ENCODE measurements at places on chromosomes 1 and 21.

GRCh38 chr1:82044536-82044935, 243.8 kb downstream of the ADGRL2 start:
- no peak for DNase-seq

- no peak for DNase-seq
These were observed 20.0 kb upstream of the CAP1 start for GRCh38 chr1:40020447-40021085.

- DNase-seq: no peak
These were observed 23.7 kb upstream of the ETV3 start for GRCh38 chr1:157161901-157162300.

- DNase-seq: no peak
These were observed 18.8 kb upstream of the COP1 start for GRCh38 chr1:176225911-176226310.

GRCh38 chr1:234753979-234754378, 144.0 kb upstream of the IRF2BP2 start:
- no peak for DNase-seq

GRCh38 chr1:203289982-203290260, 15.4 kb upstream of the BTG2 start:
- DNase-seq: no peak

GRCh38 chr1:83800066-83800465, 198.9 kb downstream of the TTLL7 start:
- no peak for DNase-seq

DNA sequence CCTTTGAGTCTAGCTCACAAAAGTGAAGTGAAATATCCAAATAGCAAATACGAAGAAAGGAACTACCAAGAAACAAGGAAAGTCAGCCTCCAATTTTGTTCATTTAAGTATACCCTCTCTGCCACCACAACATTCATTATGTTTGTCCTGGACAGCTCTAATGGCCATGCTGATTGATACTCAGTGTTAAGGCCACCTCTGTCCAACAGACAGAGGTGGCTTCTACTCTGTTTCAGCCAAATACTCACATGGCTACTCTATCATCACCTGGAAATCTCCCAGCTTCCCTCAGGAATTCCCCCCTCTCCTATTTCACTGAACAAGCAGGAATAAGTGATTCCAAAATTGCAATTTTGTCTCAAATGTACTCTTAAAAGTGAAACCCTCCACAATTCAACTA, 10.7 kb downstream of the APP start:
- DNase-seq: no peak

DNA sequence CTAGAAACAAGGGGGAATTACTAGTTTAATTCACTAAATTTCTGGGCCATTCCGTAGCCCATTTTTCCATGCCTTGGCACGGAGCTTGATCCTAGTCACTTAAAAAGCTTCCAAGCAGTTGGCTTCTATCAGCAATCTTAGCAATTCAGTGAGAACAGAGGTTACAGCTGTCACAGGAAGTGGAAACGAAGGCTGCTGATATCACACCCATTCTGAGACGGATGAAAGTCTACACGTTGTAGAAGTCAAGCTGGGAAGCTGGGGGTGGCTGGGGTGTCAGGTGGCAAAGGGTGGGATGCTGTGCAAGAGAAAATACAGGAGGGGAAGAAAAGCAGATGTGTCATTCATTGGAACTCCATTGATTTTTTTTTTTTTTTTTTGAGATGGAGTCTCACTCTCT, 11.8 kb upstream of the STMN1 start:
- DNase-seq: no peak

DNA sequence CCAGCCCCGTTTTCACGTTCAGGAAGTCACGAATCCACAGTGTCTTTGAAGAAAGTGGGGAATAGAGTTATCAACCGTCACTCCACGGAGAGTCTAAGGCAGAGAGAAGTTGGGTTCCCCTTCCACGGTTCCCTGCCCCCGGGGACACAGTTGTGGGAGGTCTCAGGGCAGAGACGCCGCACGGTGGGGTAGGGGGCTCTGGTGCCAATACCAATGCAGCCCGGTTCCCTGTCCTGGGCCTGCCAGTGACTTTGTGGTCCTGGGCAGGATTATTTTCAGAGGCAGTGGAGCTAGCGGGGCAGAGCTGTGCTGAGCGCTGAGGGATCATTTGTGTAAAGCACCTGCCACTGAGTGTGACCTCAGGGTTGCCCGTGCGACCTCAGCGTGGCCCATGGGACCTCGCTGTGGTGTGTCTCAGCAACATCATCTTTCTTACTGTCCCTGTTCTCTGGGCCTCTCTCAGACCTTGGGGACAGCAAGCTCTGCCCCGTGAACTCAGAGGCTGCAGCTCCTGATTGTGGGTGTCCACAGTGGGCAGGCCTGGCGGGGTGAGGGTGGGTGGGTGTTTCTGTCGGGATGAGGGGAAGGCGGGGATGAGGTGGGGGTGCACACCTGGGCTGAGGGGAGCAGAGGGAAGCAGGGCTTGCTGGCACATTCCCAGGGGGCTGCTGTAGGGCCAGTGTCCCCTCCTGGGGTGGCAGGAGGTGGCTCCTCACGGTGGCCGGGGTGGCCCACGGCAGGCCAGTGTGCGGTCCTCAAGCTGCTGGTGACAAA, 65.2 kb downstream of the AGPAT3 start:
- DNase-seq: no peak

DNA sequence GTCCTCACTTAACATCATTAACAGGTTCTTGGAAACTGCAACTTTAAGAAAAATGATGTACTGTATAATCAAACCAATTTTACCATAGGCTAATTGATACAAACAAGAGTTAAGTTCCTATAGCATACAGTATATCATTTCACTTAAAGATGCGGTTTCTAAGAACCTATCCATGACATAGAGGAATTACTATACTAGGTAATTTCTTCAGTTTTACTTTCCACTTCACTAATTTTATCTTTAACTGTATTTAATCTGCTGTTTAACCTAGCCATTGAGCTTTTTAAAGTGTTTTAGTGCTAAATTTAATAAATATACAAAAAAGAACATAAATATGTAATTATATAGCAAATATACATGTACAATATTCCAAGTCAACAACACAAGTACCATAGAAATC, 28.3 kb downstream of the SLC19A2 start:
- no peak for DNase-seq

DNA sequence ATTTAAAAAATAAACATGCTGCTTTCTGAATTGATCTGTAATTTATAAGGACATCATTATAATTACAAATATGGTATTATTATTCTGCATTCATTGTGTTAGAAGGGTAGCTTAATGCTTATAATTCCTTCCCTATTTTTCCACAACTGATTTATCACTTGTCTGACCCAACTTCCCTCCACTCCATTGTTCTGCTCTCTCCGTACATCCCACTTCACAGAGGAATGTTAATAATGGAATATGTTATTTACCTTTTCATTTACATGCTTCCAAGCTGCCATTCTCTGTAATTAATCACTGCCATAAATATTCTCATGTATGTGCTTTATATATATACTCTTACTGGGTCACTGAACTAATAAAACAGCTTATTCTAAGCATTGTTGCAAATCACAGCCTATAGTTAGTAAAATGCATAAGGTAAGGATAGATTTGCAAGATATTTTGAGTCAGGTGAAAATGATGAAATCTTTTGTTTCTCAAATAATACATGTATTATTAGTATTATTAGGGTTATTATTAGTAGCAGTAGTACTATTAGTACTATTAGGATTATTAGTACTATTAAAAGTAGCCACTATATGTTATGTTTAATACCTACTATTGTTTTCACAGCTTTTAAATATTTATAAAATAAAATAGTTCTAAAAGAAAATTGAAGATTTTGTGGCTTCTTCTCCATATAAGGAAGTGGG, 70.6 kb upstream of the NEK7 start:
- DNase-seq: no peak

GRCh38 chr1:182392050-182393028, 749 bp upstream of the GLUL start:
- DNase-seq: no peak

DNA sequence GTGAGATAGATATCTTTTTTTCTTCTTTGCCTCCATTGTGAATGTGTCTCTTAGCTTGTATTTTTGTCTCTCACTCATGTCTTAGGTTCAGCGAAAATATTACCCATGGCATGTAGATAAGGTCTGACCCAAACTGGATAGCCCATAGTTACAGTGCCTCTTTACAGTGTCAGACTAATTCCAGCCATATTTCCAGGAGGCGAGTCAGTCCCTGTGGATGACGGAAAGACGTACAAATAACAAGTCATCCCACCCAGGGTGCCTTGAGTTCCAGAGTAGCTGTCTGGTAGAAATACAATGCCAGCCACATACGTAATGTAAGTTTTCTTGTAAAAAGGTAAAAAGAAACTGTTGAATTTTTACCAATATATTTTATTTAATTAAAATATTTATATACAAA, 157.3 kb downstream of the ZNF281 start:
- DNase-seq: no peak

DNA sequence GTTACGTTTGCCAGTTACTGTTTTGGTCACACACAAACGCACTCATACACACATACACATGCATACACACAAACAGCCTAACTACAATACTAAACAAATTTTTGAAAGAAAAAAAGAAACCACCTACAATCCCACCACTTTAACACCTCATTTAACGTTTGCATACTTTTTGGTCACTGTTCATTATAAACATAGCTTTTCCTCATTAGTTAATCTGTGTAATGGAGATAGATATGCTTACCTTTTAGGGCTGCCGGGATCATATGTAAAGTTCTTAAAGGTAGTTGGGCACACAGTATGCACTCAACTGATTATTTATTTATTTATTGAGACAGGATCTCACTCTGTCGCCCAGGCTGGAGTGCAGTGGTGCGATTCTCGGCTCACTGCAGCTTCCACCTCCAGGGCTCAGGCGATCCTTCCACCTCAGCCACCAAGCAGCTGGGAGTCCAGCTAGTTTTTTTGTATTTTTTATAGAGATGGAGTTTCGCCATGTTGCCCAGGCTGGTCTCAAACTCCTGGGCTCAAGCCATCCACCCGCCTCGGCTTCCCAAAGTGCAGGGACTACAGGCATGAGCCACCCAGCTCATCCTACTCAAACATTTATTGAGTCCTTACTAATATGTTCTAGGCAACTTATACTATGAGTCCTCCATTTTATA, 677 bp upstream of the BCL10 start:
- DNase-seq: no peak

GRCh38 chr1:21530368-21531016, 21.3 kb downstream of the ALPL start:
- no peak for DNase-seq

GRCh38 chr21:34100790-34101189, 27.4 kb downstream of the MRPS6 start:
- no peak for DNase-seq

DNA sequence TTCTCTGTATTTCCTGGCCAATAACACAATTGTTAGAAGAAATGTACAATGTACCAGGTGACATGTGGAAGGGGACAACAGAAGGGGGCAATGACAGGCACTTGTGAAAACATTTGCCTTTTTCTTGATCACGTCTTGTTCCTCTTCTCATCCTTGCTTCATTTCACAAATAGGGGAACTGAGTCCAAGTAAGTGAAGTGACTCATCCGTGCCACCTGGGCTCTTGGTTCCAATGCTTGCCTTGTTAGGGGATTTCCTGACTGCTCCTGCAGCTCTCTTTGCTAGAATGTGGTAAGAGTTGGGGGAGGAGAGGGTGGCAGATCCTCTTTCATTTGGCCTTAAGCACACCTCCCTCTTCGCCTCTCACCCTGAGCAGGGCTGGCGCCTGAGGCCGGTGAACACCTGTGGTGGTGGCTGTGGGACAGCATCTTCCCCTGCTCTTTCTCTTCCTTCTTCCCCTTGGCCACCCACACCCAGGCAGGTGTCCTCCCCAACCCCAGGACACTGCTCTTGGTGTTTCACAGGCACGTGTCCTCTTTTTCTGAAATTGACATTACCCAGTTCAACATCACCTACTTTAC, 2.2 kb upstream of the RHEX start:
- DNase-seq: peak; percentile 26

GRCh38 chr21:26389971-26390641, 183.0 kb downstream of the CYYR1 start:
- no peak for DNase-seq

DNA sequence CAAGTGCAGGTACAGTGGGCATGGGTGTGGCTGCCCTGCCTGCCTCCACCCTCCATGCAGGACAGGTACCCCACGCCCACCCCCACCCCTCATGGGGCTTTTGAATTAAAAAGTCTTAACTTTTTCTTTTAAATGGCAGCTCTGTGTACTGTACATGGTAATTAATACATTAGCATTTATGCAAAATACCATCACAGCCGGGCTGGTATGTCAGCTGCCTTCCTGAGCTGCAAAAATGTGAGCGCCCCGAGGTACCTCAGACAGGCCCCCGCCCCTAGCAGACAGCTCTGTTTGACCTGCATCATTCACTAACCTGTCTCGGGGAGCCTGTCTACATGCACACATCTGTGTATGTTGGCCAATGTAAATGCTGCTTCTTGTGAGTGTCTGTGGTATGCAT, 42.2 kb upstream of the POU3F1 start:
- no peak for DNase-seq

GRCh38 chr1:8876087-8876486, 2.4 kb downstream of the ENO1 start:
- no peak for DNase-seq

DNA sequence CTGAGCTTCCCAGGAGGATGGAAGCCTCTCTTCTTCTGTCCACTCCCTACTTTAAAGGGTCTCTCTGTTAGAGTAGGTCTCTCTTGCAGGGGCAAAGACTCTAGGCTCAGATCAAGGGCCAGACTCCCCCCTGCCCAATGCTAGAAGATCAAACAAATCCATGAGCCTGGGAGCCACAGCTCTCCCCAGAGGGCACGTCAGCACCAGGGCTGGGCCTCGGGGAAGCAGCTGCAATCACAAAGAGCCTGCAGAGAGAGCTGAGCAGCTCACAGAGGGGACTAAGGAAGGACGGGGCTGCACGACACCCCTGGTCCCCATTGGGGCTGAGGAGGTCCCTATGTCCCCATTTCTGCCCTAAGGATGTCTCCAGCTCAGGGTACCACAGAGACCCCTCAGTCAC, 3.9 kb downstream of the CNTN2 start:
- no peak for DNase-seq

GRCh38 chr1:32967888-32968568, 3.4 kb upstream of the RNF19B start:
- DNase-seq: no peak

DNA sequence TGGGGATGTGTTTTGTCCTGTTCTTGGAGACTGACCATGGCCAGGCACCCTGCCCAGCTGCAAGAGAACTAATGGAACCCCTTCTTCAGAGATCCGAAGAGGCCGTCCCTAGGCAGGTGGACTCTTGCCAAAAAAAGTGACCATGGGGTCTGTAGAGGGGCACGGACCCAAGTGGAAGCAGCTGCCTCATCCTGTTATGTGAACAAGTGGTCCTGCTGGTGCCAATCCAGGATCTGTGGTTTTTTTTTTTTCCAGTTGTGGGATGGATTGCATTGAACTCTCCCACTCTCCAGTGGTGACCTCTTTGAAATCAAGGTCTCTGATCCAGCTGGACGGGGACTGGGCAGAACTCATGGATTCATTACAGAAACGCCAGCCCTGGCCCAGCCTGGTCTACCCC, 71.2 kb downstream of the ARHGEF10L start:
- no peak for DNase-seq

DNA sequence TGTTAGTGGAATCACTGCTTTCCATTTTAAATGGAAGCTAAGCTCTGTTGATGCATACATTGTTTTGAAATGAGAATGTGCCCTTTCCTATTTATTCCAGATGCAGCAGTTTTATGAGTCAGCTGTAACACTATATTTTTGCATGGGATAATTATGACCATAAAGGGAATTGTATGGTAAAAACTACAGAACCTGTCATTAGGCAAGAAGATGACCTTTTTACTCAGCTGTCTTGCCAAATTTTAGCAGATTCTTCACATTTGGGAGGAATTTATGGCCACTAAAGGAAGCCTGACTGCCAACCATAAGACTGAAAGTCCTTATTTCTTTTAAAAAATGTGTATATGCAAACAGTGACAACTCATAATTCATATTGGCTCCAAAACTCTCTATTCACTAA, 356.3 kb upstream of the PRMT6 start:
- no peak for DNase-seq

Data from activated CD4-positive, alpha-beta T cell treated with anti-CD3 and anti-CD28 coated beads, Interleukin-2, amount 50 U/mL, for 1 hour (primary cell).